AG09319 (cell line): ENCODE measurements at places on chromosomes 4 and X.

GRCh38 chr4:175823015-175823742, 11.1 kb upstream of the GPM6A start:
- DNase-seq = no peak

DNA sequence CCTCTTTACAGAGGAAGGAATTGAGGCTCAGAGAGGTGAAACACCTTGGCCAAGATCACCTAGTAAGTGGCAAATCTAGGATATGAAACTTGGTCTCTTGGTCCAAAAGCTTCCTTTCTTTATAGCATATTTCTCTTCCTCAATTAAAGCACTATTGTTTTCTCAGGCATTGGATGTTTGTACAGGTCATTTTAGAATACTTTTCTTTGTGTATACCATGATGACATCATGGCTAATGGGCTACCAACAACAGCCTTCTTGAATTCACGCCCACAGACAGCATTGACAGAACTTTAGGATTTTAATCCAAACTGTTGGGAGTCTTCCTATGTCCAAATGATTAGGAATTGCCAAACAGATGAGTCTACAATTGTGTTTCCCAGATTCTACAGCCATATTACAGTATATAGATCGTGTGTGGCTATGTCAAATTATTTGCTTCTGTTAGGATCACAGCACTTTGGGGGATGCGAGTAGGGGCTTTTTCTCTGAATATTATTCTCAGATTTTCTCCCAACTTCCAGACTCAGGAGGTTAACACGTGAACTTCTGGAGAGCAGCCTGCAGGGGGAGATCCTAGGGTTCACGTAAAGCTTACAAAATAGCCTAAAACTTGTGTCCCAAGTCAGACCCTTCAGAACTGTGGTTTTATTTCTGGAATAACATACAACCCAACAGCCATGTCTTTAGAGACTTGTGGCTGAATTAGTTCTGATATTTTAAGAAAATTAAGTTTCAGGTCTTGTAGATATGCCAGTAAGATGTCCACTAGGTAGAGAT, 191.8 kb downstream of the SHROOM3 start:
- DNase-seq = no peak

GRCh38 chrX:24774650-24775049, 80.9 kb downstream of the POLA1 start:
- DNase-seq = no peak

- no peak for DNase-seq
Observed at GRCh38 chrX:39204353-39204752, 403.1 kb downstream of the MID1IP1 start.

GRCh38 chr4:86451560-86452330, 91.9 kb upstream of the MAPK10 start:
- DNase-seq = no peak

GRCh38 chr4:155371432-155372043, 5.2 kb downstream of the MAP9 start:
- DNase-seq = no peak

GRCh38 chrX:23871905-23872546, 35.7 kb downstream of the APOO start:
- DNase-seq = no peak

DNA sequence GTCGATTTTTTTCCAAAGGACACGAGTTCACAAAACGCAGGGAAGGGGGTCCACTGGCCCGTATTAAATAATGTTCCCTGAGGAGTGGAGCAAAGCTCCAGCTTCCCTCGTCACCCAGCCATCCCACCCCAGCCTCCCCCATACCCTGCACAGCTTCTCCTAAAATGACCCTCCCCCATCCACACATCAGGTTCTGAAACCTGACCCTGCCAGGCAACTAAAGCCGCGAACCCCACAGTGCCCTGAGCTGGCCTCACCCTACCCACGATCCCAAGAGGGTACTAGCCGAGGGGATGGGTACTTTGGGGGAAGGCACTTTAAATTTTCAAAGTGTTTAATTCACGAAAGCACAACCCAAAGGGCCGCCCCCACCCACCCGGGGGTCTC, 634 bp downstream of the APOO start:
- DNase-seq = no peak

DNA sequence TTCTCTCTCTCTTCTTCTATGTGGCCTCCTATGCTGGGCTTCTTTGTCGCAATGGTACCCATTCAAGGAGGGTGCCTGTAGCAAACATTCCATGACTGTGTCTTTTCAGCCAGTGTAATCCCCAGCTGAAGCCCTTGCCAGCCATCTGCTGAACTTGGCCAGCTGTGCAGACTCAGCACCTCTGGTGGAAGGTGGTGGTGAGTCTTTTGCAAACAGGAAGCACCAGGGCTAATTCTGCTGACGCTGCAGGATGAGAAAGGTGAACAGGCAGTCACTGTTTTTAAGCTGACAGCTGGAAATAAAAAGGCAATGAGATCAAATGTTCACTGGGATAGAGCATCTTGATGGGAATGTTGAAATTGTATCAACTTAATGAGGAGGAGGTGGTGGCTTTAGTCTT, 298.7 kb upstream of the CLNK start:
- no peak for DNase-seq
